ENCODE measurements at places on chromosomes 5 and 9. TPM values are rescaled to one million over a fixed set of nuclear protein-coding genes. Genes with fewer than 3 reads are reported as not detected.

GRCh38 chr5:39461007-39461682, 36.4 kb upstream of the DAB2 start:
- DNase-seq = no peak

DNA sequence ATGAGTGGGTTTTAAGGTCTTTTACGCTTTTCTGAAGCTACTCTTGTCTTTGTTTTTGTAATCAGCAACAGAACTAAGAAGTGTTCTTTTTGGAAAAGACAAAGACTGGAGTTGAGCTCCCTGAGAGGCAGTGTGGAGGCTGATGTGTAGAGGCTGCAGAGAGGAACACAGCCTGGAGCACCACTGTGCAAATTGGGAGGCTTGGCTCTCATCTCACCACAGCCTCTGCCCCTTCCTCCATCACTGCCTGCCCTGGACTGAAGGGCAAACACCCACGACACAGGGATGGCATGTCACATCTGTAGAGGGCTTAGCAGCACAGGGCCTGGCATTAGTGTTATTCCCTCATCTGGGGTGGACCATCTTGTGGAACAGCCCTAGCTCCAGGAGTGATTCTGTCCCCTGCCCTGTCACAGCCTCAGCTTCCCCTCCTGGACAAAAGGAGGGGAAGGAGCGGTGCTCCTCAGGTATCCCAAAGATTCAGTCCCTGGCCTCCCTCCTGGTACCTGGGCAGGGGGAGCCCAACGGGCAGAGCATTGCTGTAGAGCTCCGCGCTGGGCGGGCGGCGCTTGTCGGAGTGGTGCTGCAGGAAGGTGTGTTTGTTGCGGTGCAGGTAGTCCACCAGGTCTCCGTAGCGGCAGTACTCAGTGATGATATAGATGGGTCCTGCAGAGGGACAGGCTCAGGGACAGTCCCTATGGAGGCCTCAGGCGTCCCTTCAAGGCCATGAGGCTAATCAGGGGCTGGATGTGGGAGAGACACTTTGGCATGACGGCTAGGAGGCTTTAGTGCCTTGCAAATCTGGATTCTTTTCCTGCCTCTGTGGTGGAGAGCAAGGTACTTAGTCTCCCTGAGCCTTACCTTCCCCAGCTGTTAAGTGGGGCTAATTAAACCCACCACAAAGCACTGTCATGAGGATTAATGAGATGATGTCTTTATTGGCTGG, 32.8 kb downstream of the PDGFRB start:
- DNase-seq = no peak

DNA sequence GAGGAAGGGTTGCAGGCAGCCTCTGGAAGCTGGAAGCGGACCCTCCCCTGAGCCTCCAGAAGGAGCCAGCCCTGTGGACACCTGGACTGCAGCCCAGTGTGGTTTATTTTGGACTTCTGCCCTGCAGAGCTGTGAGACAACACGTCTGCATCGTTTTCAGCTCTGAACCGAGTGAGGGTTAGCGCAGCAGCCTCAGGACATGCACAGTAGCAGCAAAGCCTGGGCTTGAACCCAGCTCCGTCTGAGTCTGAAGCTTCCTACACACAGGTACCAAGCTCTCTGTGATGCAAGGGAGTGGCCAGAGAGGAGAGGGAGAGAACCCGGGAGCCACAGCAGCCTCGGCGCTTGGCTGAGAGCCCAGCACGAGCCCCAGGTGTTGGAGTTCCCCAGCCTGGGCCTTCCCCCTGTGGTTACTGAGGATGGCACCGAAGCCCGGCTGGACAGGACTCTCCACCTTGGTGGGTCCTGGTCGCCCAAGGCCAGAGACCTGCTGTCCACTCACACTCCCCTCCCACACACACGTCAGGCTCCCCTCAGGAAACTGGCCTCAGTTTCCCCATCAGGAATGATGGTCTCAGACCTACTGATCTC, 128.2 kb downstream of the OLFM1 start:
- DNase-seq = no peak

Gene MTX3
- total RNA-seq = 16.8 TPM

Gene PCDHAC2
- total RNA-seq = not detected

Measured in activated CD4-positive, alpha-beta memory T cell treated with anti-CD3 and anti-CD28 coated beads for 36 hours (primary cell).